ENCODE measurements at places on chromosomes 6 and 20. TPM values are rescaled to one million over a fixed set of nuclear protein-coding genes. Genes with fewer than 3 reads are reported as not detected.

DNA sequence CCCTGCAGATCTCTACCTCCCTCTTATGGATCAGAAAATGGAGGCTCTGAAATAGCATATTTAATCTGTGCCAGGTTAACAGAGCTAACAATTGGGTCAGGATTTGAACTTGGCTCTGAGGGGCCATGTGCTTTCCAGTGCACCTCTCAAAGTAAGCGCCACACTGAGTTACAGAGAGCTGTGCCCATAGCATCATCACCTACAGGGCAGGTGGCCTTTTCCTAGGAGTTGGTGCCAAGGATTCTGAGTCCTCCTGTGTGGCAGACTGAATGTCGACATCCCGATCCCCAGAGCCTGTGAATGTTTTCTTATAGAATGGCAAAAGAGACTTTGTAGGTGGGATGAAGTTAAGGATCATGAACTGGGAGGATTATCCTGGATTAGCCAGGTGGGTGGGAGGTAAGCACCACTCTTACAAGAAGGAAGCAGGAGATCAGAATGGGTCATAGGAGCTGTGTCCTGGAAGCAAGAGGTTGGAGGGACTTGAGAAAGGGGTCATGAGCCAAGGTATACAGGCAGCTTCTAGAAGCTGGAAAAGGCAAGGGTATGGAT is 68.0 kb upstream of the TBC1D7 start:
- peaks cover 1% of the 10 kb centered on the region for H3K4me1 ChIP-seq
- peaks cover 4% of the 10 kb centered on the region for H3K27me3 ChIP-seq
- DNase-seq, result no peak
- no peak overlapping the region for H3K4me3 ChIP-seq
- H3K27ac ChIP-seq, result no peak overlapping the region
- H3K36me3 ChIP-seq, result no peaks in the 10 kb centered on the region

- peaks cover 2% of the 10 kb centered on the region for H3K36me3 ChIP-seq
- peak overlapping the region; percentile 36 for H3K4me3 ChIP-seq
- peak overlapping the region; percentile 93 for H3K27ac ChIP-seq
- no peak for DNase-seq
- no peaks in the 10 kb centered on the region for H3K27me3 ChIP-seq
- H3K4me1 ChIP-seq, result peaks cover 69% of the 10 kb centered on the region
These were observed 76.0 kb downstream of the SLX4IP start for GRCh38 chr20:10511170-10511508.

GRCh38 chr6:88588938-88589337 is 374.5 kb downstream of the RNGTT start:
- H3K27ac ChIP-seq, result no peak overlapping the region
- no peak for DNase-seq
- no peaks in the 10 kb centered on the region for H3K36me3 ChIP-seq
- H3K27me3 ChIP-seq, result peaks cover 2% of the 10 kb centered on the region

GRCh38 chr20:46251211-46251673 is 57.1 kb downstream of the CDH22 start:
- H3K27me3 ChIP-seq, result peaks cover 66% of the 10 kb centered on the region
- no peaks in the 10 kb centered on the region for H3K36me3 ChIP-seq
- H3K4me3 ChIP-seq, result no peak overlapping the region

GRCh38 chr20:3782597-3782996 is 1.3 kb upstream of the SPEF1 start:
- no peak for DNase-seq
- no peaks in the 10 kb centered on the region for H3K27me3 ChIP-seq
- H3K36me3 ChIP-seq, result peaks cover 2% of the 10 kb centered on the region

GRCh38 chr20:35555951-35556645 is 14.2 kb downstream of the ERGIC3 start:
- H3K27ac ChIP-seq, result no peak overlapping the region
- no peaks in the 10 kb centered on the region for H3K27me3 ChIP-seq
- DNase-seq, result no peak
- peaks cover 21% of the 10 kb centered on the region for H3K36me3 ChIP-seq
- no peaks in the 10 kb centered on the region for H3K4me1 ChIP-seq
- H3K4me3 ChIP-seq, result no peak overlapping the region

GRCh38 chr6:56259234-56260077 is 12.1 kb upstream of the COL21A1 start:
- H3K27me3 ChIP-seq, result no peaks in the 10 kb centered on the region
- no peaks in the 10 kb centered on the region for H3K36me3 ChIP-seq
- peak overlapping the region; percentile 78 for H3K27ac ChIP-seq
- DNase-seq, result no peak

DNA sequence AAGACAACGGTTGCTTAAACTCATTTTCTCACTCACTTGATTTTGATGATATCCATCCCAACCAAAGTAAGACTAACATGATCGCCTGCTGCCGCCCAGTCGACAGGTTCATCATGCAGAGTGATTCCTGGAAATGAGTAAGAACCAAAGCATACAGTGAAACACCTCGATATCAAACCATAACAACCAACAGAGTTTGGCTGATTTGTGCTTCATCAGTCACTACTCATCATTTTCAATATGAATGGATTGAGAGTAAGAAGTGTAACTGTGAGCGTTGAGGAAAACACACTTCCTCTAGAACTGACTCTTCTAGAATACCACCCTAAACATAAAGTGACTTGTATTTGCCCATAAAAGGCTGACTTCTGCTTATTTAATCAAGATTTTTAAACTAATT is 29.2 kb upstream of the ALDH8A1 start:
- peaks cover 50% of the 10 kb centered on the region for H3K36me3 ChIP-seq
- no peak overlapping the region for H3K27ac ChIP-seq
- no peak overlapping the region for H3K4me3 ChIP-seq
- no peak for DNase-seq

IL17A gene
- not detected for total RNA-seq

CTAGE9 gene
- total RNA-seq, result not detected

KHDC1L gene
- total RNA-seq, result not detected

ZBTB12 gene
- total RNA-seq, result 8.3 TPM

RSPO3 gene
- total RNA-seq, result 4.5 TPM

ZNF343 gene
- 11.4 TPM for total RNA-seq

RAET1G gene
- total RNA-seq, result 0.55 TPM

CGA gene
- not detected for total RNA-seq

ULBP1 gene
- total RNA-seq, result 11.5 TPM
